Forelimb muscle (tissue), 1 donor: ENCODE measurements at places on chromosomes 3 and 15. TPM values are rescaled to one million over a fixed set of nuclear protein-coding genes. Genes with fewer than 3 reads are reported as not detected.

DNA sequence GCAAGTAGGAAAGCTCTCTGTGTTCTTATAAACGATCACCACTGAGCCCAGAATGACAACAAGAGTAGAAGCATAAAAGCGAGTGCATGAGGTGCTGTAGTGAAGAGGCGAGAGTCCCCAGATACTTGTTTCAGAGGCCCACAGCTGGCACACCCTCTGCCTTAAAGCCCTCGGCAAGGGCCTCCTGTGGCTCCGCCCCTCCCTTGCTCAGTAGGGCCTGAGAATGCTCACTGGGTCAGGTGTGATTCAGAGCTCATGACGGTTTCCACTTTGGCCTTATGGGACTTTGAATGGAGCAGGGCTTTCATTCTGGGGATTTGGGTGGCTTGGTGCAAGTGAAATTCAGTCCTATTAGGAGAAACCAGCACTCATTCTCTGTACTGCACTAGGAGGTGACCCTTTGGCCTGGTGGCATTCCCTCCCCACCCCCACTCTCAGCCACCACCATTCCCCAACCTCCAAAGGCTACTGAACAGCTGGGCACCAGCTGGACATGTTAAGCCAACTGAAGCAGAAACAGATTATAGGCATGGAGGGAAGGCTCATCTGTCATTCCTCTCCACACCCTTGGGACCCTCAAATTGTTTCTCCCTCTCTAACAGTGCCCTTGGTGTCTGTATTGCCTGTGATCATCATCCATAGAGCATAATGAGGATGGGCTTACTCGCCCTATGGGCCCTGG is 109.6 kb upstream of the CTDSPL start:
- no peak for DNase-seq

GRCh38 chr3:45616158-45616557 is 21.6 kb downstream of the LIMD1 start:
- DNase-seq, result no peak

DNA sequence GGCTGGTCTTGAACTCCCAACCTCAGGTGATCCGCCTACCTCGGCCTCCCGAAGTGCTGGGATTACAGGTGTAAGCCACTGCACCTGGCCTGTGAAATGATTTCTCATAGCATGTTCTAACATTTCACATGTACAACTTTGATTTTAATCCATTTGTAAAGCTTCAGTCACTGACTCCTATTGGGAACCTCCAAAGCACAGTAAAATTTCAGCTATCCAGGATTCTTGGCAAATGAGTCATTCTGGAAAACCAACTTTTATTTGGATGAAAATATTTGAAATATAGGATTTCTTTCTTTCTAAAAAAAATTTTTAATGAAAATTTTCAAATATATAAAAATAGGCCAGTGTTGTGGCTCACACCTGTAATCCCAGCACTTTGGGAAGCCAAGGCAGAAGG is 2.7 kb upstream of the LMAN1L start:
- DNase-seq, result no peak

GRCh38 chr3:14126017-14126886 is 1.4 kb downstream of the TMEM43 start:
- DNase-seq, result no peak

DNA sequence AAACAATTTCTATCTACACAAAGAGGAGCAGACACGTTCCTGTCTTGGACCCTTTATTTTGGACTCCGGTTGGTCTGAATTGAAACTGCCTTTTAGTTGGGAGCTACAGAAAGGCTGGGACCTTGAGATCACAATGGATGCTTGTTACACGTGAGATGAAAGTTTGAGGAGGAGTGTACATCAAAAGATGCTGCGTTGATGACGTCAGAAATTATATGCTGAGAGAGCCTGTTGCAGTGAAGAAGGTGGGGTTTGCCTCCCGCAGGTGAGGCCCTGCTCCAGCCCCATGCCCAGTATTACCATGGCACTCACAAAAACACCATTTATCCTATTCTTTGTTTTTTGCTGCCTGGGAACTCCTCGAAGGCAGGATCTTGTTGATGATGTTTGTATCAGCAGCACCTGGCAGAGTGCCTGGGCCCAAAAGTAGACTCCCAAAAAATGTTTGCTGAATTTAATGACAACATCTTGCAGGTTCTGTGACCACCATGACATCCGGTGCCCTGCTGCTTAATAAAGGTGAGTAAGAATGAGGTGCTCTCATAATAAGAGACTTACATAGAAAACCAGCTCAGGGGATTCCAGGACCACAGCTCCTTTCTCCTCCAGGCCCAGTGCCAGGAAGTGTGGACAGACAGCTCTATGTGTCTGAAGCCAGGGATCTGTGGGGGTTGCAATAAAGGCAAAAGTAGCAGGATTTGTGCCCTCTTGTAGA is 136.1 kb upstream of the UBE2E1 start:
- DNase-seq, result no peak

- DNase-seq, result no peak
Observed at GRCh38 chr3:87895983-87896382, 162.8 kb downstream of the CGGBP1 start.

DNA sequence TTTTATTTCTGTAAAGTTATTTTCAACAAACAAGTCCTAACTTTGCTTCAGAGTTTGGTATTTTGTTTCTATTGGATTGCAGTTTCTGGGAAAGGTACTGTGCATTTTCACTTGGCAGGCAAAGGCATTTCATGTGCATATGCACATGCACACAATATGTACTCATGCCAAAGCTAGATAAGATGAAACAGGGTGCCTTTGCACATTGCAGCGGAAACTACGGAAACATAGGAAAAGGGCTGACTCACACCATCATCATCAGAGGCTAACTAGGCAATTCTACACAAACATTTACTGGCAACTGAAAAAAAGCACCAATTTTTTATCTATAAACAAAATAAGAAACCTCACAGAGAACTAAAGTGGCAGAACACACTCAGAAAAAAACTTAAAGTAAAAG is 550.6 kb upstream of the NECTIN3 start:
- DNase-seq, result no peak

GRCh38 chr3:5974630-5975322 is 787.3 kb downstream of the EDEM1 start:
- no peak for DNase-seq

- no peak for DNase-seq
Observed at GRCh38 chr3:126679318-126679751, 24.4 kb upstream of the TXNRD3 start.

- no peak for DNase-seq
Observed at GRCh38 chr3:60065227-60065868, 1015.5 kb upstream of the CFAP20DC start.

GRCh38 chr3:58628823-58629562 is 37.6 kb downstream of the FAM3D start:
- DNase-seq, result peak; percentile 92

DNA sequence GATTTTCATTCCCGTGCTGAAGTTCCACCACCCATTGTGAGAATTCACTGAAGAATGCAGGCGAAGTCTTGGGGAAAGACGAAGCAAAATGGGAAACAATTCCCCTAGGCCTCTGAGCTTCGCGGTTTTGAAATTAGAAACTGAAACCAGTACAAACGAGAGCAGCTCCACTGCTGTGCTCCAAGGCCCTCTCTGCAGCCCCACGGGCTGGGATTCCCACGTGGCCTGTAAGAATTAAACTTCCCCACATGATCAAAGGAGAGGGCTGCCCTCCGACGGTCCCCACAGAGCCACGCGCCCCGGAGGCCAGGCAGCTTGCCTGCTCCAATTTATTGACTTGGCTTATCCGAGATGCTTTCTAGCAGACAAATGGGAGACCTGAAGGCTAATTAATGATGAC is 144.0 kb downstream of the GREM1 start:
- DNase-seq, result no peak

DNA sequence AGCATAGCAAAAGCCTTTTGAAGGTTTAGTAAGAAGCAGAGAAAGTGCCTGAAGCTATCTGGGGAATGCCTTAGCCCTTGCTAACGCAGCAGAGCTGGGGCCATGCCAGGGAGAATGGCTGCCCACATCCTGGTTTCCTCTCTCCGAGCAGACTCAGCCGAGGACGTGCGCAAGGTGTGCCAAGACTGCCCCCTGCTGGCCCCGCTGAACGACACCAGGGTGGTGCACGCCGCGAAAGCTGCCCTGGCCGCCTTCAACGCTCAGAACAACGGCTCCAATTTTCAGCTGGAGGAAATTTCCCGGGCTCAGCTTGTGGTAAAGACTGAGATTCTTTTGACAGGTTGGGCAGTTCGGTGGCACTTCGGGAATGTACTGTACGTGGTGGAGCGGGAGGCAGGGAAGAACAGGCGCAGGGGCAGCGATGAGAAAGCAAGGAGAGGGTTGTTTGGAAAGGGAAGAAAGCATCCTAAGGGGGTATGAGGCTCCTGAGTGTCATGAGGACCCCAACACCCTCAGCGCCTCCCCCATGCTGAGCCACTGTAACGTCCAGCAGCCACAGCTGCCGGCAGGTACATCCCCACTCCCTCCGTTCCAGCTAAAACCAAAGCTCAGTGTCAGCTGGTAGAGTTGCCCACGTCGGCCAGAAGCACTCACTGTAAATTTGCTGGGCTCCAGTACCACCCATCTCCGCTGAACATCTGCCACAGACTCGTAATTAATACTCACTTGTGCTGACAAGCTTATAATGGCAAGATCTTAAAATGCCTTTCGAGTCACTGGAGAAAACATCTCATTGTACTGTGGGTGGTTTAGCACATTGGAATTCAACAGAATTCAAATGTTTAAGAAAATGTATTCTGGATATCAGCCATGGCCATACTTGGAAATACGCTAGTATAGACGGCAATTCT is 4.4 kb downstream of the AHSG start:
- peak; percentile 6 for DNase-seq

- DNase-seq, result no peak
Observed at GRCh38 chr3:56321892-56322291, 146.4 kb downstream of the ERC2 start.

DNA sequence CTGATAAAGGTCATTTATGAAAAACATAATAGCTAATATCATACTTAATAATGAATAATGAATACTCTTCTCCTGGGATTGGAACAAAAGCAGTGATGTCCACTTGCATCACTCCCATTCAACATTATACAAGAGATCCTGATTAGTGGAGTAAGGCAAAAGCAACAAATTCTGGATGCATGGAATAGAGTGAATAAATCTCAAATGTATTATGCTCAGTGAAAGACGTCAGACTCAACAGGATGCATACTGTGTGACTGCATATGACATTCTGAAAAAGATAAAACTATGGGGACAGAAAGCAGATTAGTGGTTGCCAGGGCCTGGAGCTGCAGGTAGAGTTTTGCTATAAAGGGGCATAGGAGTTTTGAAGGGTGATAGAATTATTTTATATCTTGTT is 77.6 kb upstream of the ZBTB20 start:
- no peak for DNase-seq

PARP15 gene
- 5.9 TPM for polyA plus RNA-seq

HIGD2B gene
- polyA plus RNA-seq, result not detected

ST3GAL6 gene
- 6.1 TPM for polyA plus RNA-seq

KPNA4 gene
- 63.3 TPM for polyA plus RNA-seq

CFAP100 gene
- polyA plus RNA-seq, result 0.94 TPM

MELTF gene
- polyA plus RNA-seq, result 5.7 TPM
